ENCODE measurements at places on chromosomes 5 and 9.

- no peak for DNase-seq
Observed at GRCh38 chr9:125396799-125397198, 135.2 kb downstream of the GAPVD1 start.

- DNase-seq, result no peak
Observed at GRCh38 chr9:13078164-13078563, 201.3 kb downstream of the MPDZ start.

DNA sequence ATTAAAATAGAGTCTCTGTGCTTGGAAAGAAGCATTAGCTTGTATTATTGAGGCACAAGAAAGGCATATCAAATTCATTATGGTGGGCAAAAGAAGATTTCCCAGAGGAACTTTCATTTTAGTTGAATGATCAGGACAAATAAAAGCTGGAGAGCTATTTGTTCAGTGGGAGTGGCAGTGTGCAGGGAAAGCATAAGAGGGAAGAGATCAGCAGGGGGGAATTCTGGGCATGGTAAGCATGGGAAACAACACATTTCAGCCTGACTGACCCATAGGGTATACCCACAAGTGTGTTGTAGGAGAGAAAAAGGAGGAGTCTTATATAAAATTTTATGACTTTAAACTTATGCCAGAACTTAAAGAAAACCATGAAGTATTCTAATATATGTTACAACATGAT, 167.7 kb upstream of the RASA1 start:
- no peak for DNase-seq

DNA sequence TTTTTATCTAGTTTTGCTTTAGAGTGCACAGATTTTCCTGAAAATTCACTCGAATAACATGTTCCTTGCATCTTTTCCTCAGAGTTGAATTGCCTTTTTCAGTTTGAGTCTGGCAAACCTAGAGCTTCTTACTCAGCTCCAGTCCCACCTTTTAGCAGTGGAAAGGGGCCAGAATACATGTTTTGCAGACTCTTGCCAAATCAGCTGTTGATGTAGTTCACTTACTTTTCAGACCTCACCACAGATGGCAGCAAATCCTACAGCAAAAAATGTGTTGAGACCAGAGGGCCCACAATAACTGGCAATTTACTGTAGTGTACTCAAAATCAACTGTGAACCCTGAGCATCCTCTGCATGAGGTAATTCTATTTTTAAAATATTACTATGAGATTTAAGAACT, 545.2 kb upstream of the ACO1 start:
- peak; percentile 8 for DNase-seq

- DNase-seq, result no peak
Observed at GRCh38 chr9:72464857-72465592, 56.4 kb upstream of the TMC1 start.

GRCh38 chr9:137579259-137579604, 507 bp upstream of the DPH7 start:
- no peak for DNase-seq

GRCh38 chr9:114031948-114032840, 45.9 kb downstream of the AMBP start:
- DNase-seq, result no peak

- no peak for DNase-seq
Observed at GRCh38 chr9:134324359-134325095, 1.7 kb upstream of the RXRA start.

DNA sequence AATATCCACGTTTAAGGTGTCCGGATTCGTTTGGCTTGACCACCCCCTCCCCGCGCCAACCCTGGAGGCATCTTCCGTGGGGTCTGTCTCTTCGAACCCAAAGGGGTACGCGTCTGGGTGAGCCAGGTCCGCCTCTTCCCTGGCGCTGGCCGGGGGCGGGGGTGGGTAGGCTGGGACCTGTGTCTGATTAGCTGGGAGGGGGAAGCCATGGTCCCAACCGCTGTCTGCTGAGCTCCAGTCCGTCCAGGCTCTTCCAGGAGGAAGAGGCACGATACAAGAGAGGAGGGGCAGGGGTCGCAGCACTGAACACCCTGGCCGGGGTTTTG, at the start of gene LVRN:
TSS of gene LVRN (plus strand) at position 237 of the 326 bp plus-strand sequence. CDS start 143 bp downstream, outside the sequence.
- DNase-seq, result no peak

- no peak for DNase-seq
Observed at GRCh38 chr5:149280124-149280523, 8.5 kb downstream of the AFAP1L1 start.

DNA sequence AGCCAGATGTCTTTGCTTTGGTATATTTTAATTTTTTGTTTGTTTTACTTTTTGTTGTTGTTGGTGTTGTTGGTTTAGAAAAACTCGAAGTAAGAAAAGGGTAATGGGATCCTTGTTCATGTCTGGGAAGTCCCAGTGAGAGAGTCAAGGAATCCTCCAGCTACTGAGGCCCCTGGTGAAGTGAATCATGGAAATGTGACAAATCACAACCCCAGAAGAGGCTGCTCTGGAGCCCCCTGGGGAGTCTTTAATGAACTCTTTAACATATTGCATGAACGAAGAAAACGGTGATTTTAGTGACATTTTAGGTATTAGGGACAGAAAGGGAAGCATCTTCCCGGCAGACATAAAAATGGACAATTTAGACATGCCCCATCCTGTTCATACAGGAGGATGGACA, 41.3 kb downstream of the TMEM174 start:
- DNase-seq, result no peak

- no peak for DNase-seq
Observed at GRCh38 chr9:27990524-27990923, 417.2 kb upstream of the C9orf72 start.

GRCh38 chr9:36135741-36136271, 727 bp upstream of the GLIPR2 start:
- DNase-seq, result no peak

DNA sequence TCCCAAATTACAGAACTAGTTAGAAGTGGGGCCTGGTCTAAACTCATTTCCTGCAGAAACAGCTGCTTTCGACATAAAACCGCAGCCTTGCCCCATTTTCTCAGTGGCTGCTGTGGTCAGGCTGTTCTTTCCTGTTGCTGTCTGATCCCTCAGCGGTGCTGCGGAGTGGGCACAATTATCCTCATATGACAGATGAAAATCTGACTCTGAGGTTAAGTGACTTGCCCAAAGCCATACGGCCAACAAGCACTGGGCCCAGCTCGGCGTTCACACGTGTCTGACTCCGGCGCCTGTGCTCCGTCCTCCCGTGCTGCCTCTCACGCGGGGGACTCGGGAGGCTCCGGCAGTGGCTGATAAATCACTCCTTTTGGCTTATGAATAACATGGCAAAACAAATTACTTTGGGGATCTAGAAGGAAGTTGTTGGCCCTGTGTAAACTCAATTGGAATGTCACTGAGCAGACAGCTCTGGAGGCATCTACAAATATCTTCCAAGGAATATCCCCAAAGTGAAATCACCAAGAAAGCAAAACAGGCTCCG, 142.6 kb upstream of the LMX1B start:
- no peak for DNase-seq

DNA sequence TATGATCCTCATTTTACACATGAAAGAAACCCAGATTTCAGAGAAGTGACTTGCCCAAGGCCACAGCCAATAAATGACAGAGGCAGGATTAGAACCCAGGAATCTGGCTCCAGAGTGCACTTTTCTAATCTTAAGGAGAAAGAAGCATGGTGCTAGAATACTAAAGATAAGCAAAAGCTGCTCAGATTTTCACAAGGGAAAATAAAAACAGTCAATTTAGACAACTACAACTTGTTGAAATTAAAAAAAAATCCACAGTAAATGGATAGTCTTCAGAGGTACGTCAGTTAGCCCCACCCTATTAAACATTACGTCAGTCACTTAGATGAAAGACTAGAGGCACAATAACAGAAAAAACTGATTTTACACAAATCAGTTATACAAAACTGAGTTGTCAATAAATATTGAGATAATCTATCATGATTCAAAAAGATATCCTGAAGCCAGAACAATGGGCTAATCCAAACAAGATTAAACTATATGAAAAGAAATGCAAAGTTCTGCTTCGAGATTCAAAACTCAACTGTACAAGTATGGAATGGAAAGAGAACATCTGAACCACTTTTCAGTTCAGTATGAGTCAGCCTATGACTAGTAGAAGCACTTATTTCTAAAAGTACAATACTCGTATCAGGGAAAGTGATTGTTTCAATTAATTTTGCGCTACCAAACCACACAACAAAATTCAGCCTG, 9.3 kb downstream of the TMEM245 start:
- no peak for DNase-seq

- no peak for DNase-seq
Observed at GRCh38 chr5:40165789-40166728, 513.7 kb upstream of the PTGER4 start.

GRCh38 chr5:76958991-76959767, 6.3 kb downstream of the CRHBP start:
- no peak for DNase-seq

DNA sequence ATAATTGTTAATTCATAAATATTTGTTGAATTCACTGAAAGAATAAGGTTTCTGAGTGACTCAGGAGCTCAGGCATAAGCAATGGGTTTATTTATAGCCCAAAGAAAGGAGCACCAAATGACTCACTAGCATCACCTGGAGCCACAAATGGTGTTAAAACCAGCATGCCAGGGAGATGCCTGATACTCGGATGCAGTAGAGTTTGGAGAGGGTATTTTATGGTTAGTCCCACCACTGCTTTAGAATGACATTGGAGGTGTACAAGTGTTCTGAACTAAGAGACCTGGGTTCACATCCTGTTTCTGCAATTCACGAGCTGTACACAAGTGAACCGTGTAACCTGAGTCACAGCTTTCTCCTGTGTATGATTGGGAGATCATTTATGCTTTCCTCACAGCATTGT, 25.2 kb downstream of the CCL28 start:
- DNase-seq, result no peak

DNA sequence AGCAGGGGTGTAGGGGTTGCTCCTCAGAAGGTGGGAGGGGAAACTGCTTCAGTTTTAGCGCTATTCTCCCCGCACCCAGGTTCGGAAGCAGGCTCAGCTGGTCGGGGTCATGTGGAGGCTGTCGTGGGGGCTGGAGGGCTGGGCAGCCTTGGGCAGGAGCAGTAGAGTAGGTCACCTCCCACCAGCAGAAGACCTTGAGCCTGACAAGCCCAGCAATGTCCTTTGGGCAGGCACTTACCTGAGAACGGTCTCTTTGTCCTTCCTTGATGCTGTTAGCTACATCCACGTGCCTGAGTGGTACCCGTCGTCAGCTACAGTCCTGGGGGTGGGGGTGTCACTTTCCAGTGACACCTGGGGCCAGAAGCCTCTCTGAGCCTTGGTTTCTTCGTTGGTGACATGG, 20.3 kb downstream of the ENHO start:
- DNase-seq, result no peak

GRCh38 chr5:140927228-140927573, 1.1 kb downstream of the PCDHAC1 start:
- no peak for DNase-seq

DNA sequence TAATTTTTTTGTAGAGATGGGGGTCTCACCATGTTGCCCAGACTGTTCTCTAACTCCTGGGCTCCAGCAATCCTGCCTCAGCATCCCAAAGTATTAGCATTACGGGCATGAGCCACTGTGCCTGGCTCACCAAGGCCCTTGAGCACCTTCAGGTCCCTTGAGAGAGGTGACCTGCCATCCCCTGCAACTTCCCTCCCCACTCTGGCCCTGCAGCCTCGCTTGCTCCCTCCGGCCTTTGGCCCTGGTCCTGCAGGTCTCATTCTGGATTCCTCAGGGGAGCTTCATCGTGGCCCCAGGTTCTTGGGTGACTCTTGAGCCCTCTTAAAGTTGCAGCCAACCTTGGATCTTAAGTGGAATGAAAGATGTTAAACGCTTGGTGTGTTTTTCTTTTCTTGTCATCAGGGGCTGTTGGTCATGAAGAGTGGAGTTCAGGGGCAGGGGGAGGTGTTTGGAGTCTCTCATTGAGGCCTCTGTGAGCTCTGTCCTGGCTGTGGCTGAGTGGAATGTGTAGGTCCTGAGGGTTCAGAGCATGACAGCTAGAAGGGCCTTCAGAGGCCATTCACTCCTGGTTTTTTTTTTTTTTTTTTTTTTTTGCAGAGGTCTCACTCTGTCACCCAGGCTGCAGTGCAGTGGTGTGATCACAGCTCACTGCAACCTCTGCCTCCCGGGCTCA, 33.0 kb downstream of the PPARGC1B start:
- no peak for DNase-seq

- peak; percentile 64 for DNase-seq
Observed at GRCh38 chr9:137672907-137673791, 54.3 kb downstream of the EHMT1 start.

DNA sequence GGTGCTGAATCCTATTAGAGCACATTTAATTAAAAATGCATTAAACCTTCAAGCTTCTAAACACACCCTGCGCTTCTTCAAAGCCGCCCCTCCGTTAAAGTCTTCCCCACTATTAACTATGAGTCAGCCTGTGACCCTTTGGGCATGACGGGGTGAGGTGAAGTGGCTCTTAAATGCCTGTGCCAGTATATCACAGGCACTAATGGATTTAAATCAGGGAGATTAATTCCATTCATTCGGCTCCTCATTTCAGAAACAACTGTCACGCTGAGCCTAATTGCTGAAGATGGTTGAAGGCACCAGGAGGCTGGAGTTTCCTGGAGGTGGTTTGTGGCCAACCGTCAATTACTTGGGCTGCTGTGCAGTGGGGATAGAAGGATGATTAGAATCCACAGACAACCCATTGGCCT, 192.6 kb upstream of the MSX2 start:
- DNase-seq, result no peak

DNA sequence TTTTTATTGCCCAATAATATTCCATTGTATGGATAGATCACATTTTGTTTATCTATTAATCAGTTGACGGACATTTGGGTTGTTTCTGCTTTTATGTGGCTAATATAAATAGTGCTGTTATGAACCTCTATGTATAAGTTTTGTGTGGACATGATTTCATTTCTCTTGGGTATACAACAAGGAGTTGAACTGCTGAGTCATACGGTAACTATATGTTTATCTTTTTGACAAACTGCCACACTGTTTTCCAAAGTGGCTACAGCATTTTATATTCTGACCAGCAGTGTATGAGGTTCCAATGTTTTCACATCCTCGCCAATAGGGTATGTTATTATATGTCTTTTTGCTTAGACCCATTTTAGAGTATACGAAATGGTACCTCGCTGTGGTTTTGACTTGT, 264.3 kb downstream of the RFX3 start:
- DNase-seq, result no peak

DNA sequence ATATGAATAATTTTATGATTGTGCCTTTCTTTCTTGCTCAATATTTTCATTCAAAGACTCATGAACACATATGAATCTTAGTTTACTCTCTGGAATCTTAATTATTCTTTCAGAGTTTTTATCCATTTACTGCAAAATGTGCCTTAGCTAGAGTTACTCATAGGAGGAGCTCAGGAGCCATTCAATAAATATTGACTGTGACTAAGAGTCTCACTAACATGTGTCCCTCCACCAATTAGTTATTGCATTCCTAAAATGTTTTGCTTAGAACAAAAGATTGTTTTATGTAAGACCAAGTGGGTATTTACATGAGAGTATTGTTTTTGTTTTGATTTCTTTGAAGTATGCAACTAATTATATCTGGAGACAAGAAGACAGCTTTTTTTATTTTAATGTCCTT, 218.4 kb upstream of the MAST4 start:
- no peak for DNase-seq

- no peak for DNase-seq
Observed at GRCh38 chr5:97495301-97495700, 312.3 kb upstream of the RIOK2 start.

- DNase-seq, result no peak
Observed at GRCh38 chr9:124183772-124184171, 74.0 kb upstream of the NEK6 start.
